ENCODE measurements at places on chromosomes 6 and 20.

DNA sequence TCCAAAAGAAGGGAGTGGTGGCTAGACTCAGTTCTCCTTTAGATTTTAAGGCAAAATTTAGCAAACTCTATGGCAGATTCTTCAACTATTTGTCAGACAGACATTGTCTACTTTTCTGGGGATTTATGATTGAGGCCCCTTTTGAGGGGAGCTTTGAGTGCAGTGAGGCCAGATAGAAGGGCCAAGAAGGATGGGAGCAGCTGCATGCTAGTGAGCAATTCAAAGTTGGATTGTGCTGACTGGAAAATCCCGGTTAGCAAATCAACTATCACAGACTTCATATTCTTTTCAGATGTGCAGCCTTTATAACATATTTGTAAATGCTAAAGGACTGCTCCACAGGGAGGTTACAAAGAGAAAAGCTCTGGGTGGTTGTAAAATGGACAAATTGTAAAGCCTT lies 35.0 kb upstream of the ESR1 start:
- no peak for DNase-seq

DNA sequence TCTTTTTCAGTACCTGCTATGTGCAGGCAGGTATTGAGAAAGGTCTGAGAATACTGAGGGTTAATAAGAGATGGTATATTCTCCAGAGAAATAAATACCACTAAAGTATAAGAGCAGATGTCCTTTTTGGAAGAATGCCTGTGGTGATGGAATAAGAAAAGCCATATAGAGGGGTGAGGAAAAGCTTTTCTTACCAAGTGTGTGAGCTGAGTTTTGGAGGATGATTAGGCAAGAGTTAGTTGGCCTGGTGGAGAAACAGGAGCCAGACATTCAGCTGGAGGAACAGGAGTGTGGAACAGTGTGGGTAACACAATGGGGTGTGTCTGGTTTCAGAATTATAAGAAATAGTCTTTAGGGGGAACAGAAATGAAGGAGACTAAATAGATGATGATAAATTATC lies 19.9 kb downstream of the ZNF451 start:
- no peak for DNase-seq

GRCh38 chr20:51054233-51054632 lies 31.3 kb upstream of the KCNG1 start:
- DNase-seq: no peak

- no peak for DNase-seq
Observed at GRCh38 chr20:20443504-20443903, 75.6 kb downstream of the INSM1 start.

- no peak for DNase-seq
Observed at GRCh38 chr20:58075586-58076345, 152.7 kb downstream of the ANKRD60 start.

DNA sequence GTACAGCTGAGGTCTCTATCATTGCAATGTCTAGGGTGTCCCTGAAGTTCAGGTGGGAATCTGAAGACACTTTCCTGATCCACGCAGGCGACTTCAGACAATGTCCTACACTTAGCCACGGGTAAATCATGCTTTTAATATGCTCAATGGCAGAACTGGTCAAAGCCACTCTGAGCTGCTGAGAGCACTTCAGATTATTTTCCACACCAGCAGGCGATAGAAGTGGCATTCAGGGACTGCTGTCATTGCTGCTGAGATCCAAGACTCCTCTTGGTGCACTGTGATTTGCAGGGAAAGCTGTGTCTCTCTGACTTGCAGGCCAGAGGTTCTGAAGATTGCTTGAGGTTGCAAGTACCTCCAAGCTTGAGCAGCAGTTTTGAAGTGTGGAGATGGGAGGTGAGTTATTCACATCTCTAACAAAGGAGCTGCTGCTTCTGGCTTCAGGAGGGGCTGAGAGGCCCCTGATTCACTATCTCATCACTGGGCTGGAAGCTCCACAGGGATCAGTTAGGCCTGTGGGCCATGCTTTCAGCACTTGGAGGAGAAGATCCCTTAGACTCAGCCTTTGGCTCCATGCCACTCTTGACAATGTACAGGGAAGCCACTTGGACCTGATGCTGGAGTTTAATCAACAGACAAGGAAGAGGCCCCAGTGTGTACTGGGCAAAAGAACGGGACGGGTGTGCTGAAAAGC lies 2.9 kb upstream of the SSTR4 start:
- DNase-seq: no peak
